ENCODE measurements at places on chromosomes 11 and 22. TPM values are rescaled to one million over a fixed set of nuclear protein-coding genes. Genes with fewer than 3 reads are reported as not detected.

GRCh38 chr11:71191201-71191600 lies 61.2 kb downstream of the SHANK2 start:
- DNase-seq: no peak

GRCh38 chr11:12506404-12506921 lies 129.1 kb downstream of the PARVA start:
- DNase-seq: peak; percentile 55

DNA sequence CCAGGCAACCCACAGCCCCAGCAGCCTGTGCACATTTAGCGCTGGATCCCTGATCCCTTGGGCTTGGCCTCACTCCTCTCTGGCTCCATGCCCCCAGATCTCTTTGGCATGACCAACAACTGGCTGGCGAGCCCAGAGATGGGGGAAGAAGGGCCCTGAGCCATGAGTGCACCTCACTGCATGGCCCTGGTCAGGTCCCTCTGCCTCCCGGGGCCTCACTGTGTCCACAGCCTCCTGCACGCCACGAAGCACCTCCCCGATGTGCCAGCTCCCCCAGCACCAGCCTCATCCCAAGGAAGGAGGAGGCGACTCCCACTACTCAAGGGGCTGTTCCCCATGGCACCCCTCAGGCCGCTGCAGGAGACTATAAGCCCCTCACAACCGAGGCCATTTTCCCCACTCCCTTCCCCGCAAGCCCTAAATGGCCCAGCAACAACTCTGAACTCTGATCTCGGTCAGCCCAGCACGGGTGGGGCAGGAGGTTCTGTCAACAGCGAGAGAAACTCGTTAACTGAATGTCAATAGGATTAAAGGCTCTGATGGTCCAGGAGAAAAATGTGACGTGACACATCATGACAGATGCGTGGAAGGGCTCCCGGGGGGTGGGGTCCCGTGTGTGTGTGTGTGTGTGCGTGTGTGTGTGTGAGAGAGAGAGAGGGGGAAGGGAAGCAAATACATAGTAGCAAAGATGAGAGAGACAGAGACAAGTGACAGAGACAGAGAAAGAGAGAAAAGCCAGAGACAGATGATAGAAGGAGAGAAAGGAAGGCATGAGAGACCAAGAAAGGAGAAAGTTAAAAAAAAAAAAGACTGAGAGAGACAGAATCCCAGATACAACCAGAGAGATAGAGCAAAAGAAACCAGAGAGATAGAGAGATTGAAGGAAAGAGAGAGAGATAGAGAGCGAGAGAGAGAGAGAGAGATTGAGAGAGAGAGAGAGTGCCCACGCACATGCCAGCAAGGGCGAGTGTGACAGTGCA lies 28.4 kb upstream of the SYT7 start:
- no peak for DNase-seq

- DNase-seq: peak; percentile 82
Observed at GRCh38 chr11:107385361-107385981, 72.2 kb downstream of the CWF19L2 start.

DNA sequence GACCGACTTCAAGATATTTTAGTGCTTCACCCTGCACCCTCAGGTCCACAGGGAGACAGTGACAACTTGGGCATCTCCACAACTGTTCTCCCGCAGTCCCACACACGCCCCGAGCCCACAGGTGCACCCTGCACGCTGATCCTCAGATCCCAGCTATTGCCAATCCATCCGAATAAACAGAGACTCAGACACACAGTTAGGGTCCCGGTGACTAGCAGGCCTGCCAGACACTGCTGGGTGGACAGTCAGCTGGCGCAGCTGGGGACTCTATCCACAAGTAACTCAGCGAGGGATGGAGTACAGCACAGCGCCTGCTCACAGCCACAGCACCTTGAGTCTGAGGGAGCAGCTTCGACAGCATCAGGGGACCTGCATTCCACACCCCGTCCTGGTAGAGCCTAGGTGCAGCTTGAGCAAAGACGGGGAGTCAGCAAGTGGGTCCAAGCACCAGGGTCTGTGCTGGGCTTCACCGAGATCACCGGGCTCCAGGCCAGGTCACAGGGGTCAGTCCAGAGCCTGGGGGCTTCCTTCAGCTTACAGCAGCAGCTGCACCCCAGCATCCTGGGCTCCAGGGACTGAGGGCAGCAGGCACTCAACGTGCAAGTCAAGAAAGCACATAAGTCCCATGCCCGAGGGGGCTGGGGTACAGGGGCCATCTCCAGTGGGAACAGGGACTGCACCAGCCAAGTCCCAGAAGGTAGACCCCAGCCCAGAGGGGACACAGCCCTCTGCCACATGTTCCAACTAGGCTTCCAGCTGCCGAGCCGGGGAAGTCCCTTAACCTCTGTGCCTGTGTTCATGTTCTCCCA lies 7.6 kb downstream of the RPL3 start:
- DNase-seq: no peak

The PPARA gene
- total RNA-seq: 9.2 TPM

The APOA1 gene
- not detected for total RNA-seq

The FZD4 gene
- total RNA-seq: 2.8 TPM

The ABCG4 gene
- total RNA-seq: 0.15 TPM

The CSF2RB gene
- total RNA-seq: under 0.01 TPM

The CCDC87 gene
- 0.35 TPM for total RNA-seq

All from renal cortical epithelial cell (primary cell).